ENCODE measurements at places on chromosomes 16 and 17.

DNA sequence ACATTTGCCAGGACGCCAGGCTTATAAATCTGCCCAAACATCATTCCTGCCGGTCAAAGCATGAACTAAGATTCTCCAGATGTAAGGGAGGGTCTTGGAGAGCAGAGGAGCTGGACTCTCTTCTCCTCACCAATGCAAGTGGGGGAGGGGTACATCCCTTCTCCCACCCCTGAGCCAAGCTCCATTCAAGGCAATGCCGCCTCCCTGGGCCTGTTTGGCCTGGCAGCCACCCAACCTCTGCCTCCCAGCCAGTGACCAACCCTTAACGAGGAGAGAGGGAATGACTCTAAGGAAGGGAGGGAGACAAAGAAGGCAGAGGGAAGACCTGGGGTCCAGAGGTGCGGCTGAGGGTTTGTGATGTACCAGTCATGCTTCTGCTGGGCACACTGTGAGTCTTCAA lies 13.8 kb downstream of the C17orf50 start:
- DNase-seq: no peak

DNA sequence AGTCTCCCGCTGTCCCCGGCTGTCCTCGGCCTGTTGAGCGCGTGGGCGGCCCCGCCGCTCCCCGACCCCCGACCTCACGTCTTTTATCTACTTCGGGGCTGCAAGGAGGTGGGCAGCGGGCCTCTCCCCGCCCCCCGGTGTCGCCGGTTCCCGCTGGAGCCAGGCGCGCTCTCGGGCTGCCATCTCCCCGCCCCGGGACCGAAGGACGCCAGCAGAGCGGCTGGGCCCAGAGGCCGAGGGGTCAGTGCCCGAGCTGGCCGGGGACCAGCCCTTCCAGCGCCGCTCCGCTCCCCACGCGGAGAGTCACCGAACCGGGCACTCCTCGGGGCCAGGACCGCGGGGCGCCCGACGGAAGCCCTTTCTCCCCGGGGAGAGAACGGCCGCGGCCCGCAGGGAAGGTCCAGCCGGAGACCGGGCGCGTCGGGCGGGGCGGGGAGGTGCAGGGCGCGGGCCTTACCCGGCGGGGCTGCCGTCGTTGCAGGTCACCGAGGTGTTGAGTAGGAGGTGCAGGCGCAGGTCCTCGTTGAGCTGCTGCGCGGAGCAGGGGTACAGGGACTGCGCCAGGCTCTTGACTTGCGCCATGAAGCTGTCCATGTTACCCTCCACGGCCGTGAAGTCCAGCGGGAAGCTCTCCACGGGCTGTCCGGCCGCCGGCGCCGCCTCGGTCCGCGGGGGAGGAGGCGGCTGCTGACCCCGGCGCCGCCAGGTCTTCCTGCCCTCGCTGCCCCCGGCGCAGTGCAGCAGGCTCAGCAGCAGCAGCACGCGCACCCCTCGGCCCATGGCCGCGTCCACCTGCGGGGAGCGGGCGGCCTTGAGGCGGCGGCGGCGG lies 643 bp downstream of the NOTUM start:
- DNase-seq: no peak

DNA sequence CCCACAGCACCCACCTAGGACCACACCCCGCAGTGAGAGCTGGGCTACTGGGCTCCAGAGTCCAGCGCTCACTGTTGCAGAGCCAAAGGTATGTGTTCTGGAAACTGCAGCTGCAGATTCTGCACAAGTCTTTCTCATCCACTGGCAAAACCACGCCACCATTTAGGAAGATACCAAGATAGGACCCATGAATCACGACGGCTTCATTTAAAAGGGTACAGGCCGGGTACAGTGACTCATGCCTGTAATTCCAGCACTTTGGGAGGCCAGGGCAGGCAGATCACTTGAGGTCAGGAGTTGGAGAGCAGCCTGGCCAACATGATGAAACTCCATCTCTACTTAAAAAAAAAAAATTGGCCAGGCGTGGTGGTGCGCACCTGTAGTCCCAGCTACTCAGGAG lies 18.8 kb downstream of the FOXF1 start:
- no peak for DNase-seq

DNA sequence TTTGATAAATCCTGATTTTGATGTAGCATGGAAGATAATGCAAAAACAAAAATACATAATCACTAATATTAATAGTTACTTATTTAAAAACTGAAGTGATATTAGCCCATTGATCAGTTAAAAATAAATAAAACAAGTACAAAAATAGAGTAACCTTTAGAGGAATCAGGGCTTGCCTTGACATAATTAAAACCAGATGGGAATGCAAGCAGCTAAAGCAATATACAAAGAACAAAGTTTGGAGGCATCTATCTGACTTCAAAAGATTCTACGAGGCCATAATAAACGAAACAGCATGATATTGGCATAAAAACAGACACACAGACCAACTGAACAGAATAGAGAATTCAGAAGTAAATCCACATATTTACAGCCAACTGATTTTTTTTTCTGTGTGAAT lies 15.0 kb upstream of the HEATR3 start:
- DNase-seq: no peak

GRCh38 chr16:51159865-51160264 lies 8.8 kb upstream of the SALL1 start:
- DNase-seq: no peak

GRCh38 chr17:1714427-1714979 lies 4.3 kb upstream of the TLCD2 start:
- DNase-seq: no peak

GRCh38 chr17:38728290-38728831 lies 1.8 kb upstream of the CISD3 start:
- DNase-seq: peak; percentile 75

DNA sequence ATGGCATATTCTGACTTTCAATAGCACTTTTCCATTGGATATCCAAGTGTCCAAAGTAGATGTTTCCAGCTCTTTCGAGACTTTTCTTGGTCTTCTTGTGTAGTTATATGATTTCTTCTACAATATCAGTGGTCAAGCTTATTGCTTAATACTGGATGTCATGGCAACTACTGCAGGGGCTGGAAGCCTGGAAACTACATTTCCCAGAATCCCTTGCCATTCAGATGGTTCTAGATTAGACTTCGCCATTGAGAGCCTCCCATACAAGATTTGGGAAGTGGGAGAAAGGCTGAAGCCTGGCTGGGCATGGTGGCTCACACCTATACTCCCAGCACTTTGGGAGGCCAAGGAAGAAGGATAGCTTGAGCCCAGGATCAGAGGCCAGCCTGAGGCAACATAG lies 153.6 kb downstream of the C16orf95 start:
- no peak for DNase-seq

- no peak for DNase-seq
Measured at GRCh38 chr16:89498839-89499238, 8.5 kb upstream of the ANKRD11 start.

DNA sequence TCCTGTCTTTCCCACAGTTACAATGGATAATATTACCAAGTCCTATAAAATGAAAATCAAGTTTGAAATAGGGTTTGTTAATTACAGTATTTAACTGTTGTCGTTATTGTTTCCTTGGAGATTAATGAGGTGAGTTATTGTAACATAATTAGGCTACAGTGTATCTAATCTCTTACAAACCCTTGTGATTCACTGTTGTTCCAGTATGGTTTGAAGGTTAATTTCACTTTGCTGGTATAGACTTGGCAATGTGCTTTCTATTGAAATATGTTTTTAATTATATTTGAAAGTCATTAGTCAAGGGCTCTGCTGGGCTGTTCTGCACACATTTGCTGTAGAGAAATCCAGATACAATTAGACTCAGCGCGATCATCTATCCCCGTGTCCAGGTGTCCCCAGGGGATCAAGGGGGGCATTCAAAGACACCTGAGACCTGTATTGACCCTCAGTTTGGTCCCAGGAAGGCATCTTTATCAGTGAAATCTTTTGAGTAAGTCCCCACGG lies 624.6 kb upstream of the EEF2KMT start:
- DNase-seq: no peak

- DNase-seq: no peak
Measured at GRCh38 chr16:67879936-67880335, 4.7 kb upstream of the NRN1L start.

DNA sequence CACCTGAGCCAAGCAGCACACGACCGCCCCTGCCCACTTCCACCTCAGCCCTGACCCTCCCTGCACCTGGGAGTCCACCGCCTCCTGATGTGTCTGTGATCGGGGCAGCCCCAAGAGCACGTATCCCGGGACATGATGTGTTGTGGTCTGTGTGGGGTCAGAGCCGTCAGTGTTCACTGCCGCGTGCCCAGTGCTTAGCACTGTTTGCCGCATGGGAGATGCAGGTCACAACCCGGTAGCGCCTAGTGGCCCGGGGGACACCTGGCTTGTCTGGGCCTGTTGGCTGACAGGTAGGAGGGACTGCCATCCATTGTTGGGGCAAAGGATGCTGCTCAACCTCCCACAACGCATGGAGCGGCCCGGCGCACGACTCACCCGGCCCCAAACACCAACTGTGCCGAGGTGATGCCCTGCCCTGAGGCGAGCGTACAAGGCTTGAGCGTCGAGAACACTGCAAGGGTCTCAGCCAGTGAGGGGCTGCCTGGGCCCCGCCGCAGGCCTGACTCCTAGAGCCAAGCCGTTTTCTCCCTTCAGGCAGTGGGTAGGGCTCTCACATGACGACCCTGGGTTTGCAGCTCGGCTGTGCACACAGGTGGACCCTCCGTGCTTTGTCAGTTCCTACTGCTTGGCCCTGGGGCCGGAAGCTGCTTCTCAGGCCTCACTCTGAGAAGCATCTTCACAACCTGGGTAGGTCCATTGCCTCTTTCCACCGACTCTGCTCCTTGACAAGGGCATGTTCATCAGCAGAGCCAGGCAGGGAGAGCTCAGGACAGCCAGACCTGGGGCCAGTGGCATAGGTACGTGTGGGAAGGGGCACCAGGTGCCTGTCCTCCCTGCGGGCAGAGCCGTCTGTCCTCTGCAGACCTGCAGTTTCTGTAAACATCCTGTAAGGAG lies 5.9 kb upstream of the C16orf95 start:
- DNase-seq: no peak

DNA sequence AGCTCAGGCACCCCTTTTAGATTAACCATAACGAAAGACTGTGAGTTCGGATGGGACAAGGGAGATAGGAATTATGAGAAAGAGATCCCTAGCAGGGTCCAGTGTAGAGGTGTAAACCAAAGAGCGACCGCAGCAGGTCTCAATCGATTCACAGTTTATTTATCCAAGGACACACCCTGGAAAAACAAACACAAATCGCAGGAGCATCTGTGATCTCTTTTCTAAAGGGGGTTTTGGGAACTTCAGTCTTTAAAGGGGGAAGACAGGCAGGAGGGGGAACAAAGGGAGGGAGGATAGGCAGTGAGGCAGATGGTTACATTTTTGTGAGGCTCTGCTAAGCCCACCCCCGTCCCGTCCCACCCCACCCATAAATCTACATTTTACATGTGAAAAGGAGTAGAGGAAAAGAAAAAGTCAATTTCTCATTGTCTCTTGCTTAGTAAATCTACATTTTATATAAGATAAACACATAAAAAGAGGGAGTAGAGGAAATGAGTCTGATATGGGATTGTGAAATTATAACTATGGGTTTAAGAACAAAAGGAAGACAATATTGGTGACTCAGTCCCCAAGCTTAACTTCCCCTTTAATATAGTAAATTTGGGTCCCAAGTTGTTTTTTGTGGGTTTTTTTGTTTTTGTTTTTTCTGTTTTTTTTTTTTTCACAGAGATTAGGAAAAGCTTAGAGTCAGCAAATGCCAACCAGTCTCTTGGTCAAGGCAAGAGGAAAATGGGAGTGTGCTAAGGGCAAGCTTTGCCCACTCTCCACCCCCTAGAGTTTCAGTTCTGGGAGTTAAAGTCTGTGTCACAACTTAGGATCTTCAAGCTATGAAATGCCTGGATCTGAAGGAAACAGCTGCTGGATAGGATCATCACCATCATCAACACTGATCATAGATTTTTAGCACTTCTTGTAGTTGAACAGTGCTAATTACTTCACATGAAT lies 160.9 kb upstream of the CDH5 start:
- DNase-seq: no peak

- no peak for DNase-seq
Measured at GRCh38 chr17:17080181-17080631, 37.9 kb downstream of the MPRIP start.

GRCh38 chr17:82864713-82865248 lies 25.0 kb upstream of the ZNF750 start:
- DNase-seq: no peak

DNA sequence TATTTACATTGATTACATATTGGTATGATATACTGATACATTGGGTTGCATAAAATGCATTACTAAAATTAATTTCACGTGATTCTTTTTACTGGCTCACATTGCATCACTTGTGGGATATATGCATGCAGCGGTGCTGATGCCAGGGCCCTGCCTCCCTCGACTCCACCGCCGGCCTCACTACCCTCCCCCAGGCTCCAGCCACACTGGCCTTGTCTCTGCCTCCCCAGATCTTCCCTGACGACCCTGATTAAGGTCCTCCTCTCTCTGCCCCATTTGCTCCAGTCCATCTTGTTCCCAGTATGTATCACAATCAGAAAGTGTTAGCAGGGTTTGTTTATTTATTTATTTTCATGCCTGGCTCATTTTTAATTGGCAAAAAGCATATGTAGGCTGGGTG lies 306.8 kb downstream of the FOXL1 start:
- no peak for DNase-seq

GRCh38 chr16:13307851-13308250 lies 406.5 kb downstream of the SHISA9 start:
- no peak for DNase-seq

- DNase-seq: no peak
Measured at GRCh38 chr16:21713549-21714368, 50.0 kb downstream of the OTOA start.

- DNase-seq: no peak
Measured at GRCh38 chr16:1887711-1888354, 15.9 kb upstream of the MEIOB start.

DNA sequence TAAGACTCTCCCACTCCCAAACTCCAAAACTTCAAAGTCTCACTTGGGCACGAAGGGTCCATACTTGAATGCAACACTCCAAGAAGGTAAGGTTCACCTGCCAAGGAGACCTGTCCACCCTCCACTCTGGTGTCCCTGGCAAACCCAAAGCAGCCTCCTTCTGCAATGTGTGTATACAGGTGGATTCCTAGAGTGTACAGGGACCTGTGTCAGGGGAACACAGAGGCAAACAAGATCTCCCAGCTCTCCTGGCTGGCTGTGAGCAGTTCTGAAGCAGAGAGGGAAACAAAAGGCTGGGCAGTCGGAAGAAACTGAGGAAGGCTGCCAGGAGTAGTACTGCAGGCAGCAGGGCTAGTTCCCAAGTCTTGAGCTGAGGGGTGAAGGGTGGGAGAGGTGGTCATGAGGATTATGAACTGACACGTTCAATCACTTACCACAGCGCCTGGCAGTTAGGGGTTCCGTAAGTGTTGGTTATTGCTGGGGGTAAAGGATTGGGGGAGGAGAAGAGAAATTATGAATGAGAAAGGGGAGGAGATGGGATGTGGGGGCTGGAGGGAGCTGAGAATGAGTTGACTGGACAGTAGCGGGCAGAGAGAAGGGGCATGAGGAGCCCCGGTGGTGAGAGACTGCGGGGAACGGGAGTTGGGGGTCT lies 795 bp downstream of the KCTD13 start:
- DNase-seq: peak; percentile 30
